ENCODE measurements at places on chromosomes 16 and 17.
A peak's percentile ranks its signal among the peaks of the same experiment; 100 is the strongest.

- no peak for DNase-seq
Observed at GRCh38 chr17:10033959-10034358, 128.9 kb upstream of the RCVRN start.

- DNase-seq = no peak
Observed at GRCh38 chr16:18816286-18816685, 14.9 kb upstream of the ARL6IP1 start.

GRCh38 chr17:76690596-76691280, 20.0 kb downstream of the MXRA7 start:
- DNase-seq = no peak

GRCh38 chr17:17940441-17940911, 31.7 kb downstream of the TOM1L2 start:
- DNase-seq = no peak

DNA sequence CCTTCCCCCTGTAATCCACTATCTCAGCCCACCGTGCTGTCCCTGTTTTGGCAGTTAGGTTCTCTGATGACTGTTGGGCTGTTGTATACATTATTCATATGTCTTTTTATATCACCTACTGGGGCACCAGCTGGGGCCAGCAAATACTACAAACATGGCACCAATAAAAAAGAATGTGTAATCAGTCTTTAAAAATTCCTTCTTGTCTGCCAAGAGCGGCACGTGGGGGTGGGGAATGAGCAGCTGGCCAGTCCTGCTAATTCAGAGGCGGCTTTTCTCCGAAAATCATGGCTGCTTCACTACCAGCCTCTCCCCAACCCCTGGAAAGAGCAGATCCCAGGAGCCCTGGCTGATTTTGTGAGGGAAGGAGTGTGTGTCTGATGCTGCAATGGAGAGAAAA, 77.7 kb upstream of the EEF2KMT start:
- no peak for DNase-seq

DNA sequence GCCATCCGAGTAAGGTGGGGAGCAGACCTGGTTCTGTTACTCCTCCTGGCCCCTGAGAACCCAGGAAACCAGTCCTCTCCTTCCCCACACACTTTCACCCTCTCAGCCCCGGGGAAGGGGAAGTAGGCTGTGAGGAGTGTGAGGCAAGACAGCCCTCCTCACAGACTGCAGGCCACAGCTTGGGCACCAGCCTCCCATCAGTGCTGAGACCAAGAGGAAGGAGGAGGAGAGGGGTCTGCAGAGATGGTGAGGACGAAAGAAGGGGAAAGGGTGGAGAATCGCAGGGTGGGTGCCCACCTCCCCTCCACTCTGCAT, 7.0 kb downstream of the G6PC3 start:
- no peak for DNase-seq

GRCh38 chr17:8939496-8940334, 25.8 kb downstream of the PIK3R5 start:
- peak; percentile 56 for DNase-seq

- peak; percentile 61 for DNase-seq
Observed at GRCh38 chr17:17403899-17404576, 72.8 kb upstream of the MED9 start.

GRCh38 chr17:14157822-14158221, 78.8 kb downstream of the CDRT15 start:
- no peak for DNase-seq

GRCh38 chr17:56830726-56831368, 2.9 kb downstream of the C17orf67 start:
- no peak for DNase-seq

DNA sequence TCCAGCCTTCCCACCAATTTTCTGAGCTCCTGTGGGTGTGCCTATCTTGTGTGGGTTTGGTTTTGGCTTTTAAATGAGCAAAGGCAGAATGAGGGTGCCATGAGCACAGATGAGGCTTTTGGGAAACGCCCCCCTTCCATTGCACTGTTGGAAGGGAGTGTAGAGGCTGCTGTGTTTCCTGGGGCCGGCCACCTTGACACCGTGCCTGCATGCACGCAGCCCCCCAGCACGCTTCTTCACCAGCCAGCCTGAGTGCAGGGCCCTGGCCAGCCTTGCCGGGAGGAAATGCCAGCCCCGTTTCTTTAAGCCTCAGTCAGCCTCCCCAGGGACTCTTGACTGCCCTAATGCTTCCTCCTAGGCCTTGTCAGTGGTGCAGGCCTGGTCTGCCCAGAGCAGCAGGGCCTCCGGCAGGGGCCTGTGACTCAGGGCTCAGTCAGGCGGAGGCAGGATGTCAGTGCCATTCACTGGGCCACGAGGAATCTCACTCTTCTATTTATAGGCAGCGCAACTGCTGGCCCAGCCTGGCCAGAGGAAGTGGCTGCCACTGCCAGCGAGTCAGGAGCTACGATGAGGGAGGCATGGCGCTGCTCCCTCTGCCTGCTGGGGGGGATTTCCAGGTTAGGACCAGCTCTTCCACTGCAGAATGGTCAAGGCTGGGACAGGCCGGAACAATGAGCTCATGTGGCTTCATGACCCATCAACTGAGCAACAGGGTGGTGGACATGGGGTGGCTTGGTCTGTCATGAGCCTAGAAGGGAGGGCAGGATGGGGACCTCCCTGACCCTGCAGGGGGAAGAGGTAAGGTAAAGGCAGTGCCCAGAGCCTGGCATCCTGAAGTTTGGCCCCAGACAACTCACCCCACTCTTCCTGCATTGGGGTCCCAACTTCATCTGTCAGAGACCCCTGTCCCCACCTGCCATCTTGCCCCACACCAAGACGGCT, 205.2 kb downstream of the RAB11FIP4 start:
- DNase-seq = peak; percentile 34

DNA sequence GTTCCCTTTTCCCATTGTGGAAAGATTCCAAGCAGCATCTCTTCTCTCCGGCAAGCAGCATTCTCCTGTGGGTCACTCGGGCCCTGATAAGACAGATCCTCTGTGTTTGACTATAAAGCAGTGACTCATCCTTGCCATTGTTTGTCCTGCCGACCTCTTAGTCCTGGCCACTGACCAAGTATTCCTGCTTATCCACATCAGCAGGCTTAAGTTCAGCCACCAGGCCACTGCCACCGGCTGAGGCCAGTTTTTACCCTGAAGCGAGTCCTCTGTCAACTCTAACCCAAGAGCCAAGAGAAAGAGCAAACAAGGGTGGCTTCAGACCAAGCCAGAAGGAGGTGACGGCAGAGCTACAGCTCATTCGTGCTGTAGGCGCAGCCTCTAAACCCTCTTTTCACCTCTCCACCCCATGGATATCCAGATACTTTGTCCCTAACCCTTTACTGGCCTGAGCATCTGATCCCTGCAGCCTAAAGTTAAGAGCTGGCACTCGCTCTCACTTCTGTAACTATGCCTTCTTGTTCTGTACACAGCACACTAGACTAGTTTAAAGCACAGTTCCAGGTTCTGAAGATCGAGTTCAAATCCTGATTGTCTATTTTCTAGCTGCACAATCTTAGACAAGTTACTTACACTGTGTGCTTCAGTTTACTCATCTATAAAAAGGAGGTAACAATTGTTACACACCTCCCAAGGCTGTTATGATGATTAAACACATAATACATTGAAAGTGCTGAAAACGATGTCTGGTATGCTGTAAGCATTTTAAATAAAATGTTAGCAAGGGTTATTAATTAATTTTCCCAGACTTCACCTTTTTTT, 31.0 kb downstream of the SOX9 start:
- DNase-seq = no peak

GRCh38 chr17:29247219-29247618, 560 bp downstream of the CRYBA1 start:
- no peak for DNase-seq

DNA sequence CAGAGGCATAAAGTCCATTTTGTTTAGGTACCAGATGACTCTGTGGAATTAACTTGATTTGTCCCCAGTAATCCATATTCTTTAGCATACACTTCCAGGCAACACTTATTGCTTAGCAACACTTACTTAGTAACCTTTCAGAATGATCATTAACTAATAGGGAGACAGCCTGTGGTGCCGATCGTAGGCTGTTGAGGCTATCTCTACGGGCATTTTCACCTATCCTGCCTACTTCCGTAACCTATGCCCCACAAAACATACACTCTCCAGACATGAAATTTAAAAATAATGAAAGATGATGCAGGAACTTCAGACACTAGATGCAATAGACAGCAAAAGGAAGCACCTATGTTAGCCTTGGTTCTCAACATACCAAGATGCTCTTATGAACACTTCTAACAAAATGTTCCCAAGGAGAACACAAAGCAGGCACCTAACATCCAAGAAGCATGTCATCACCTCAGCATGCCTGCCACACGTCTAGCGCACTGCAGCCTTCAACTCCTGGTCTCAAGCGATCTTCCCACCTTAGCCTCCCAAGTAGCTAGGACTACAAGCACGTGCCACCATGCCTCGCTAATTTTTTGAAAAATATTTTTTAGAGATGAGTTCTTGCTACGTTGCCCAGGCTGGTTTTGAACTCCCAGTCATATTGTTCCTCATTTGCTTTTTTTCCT, 34.5 kb downstream of the HLF start:
- DNase-seq = no peak

- no peak for DNase-seq
Observed at GRCh38 chr16:66227766-66228530, 138.5 kb upstream of the CDH5 start.

GRCh38 chr17:27339836-27340550, 46.1 kb downstream of the WSB1 start:
- peak; percentile 51 for DNase-seq

GRCh38 chr16:82583422-82583821, 43.3 kb upstream of the CDH13 start:
- no peak for DNase-seq

GRCh38 chr16:1709356-1709755, 3.4 kb downstream of the MAPK8IP3 start:
- no peak for DNase-seq

- DNase-seq = no peak
Observed at GRCh38 chr16:61412562-61412961, 623.7 kb downstream of the CDH8 start.

- DNase-seq = no peak
Observed at GRCh38 chr16:991345-991744, 9.8 kb downstream of the SOX8 start.

GRCh38 chr17:46733837-46734475, 84.5 kb downstream of the WNT3 start:
- no peak for DNase-seq

DNA sequence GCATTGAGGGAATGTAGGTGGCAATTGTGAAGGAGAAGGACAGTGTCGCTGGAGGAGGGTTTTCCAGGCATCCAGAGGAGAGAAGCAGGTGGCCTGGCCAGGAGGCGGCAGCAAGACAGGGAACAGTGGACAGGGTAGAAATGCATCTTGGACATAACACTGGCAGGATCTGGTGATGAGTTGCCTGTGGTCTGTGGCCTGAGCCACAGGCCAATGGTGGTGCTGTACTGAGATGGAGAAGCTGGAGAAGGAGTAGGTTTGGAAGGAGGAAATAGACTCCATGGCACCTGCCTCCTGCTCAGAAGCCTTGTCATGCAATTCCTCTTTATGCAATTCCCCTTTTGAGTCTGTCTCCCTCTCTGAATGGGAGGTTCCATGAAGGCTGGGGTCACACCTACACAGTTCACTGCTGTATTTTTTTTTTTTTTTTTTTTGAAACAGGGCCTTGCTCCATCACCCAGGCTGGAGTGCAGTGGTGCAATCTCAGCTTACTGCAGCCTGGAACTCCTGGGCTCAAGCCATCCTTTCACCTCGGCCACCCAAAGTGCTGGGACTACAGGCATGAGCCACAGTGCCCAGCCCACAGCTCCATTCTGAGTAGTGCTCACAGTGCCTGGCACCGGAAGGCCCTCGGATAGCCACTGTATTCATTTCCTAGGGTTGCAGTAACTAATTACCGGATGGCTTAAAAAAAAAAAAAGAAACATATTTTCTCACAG, 13.5 kb upstream of the CACNG4 start:
- DNase-seq = no peak

DNA sequence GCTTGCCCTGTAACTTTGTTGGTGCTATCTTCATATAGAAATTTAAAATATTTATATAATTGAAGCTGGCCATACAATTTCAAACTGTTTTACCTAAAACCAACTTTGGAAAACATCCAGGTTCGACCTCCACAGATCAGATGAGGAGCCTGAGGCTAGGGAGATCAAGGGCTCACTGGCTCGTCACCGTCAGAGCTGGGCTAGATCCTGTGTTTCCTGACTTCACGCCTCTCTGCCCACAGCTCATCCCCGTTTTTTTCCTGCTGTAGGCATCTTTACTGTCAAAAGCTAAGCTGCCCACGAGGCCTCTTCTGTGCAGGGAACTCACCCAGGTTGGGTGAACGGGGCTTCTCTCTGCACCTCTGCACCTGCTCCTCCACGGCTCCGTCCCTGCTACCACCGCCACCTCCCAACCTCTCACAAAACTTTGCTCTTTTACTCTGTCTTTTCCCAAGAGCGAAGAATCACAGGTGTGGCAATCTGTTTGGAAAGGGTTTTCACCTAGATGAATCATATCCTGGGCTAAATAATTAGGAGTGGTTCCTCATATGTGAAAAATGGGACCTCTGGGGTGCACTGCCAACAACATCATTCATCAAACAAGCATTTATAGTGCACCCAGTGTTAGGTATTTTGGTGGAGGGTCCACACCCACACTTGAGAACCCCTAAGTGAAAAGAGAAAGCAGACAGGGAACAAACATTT, 24.8 kb upstream of the KDM6B start:
- no peak for DNase-seq

DNA sequence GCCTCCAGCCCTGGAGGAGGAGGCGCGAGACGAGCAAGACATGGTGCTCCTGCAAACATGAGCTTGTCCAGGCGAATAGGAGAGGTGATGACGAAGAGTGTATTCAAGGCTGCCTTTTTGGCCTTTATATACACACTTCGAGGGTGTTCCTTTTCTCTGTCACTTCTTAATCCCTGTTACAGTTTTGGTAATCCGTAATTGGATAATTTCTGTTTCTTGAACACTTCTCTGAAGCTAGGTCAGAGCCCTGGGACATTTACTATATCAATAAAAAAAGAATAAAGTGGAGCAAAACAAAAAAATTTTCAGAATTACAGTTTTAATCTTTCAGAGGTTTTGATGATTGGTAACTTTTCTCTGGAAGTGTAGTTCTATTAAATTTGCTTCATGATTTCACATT, at the start of gene KRT24:
TSS of gene KRT24 (minus strand) at position 101 of the 400 bp plus-strand sequence. CDS start at position 42, 59 bp downstream.
- no peak for DNase-seq
